Cerebellar cortex (tissue), 1 donor: ENCODE measurements at places on chromosomes 16 and 17.
A peak's percentile ranks its signal among the peaks of the same experiment; 100 is the strongest.

- no peak for DNase-seq
Measured at GRCh38 chr17:22202702-22203101, 510.4 kb downstream of the KCNJ18 start.

- no peak for DNase-seq
Measured at GRCh38 chr17:2792366-2793169, 3.7 kb upstream of the RAP1GAP2 start.

DNA sequence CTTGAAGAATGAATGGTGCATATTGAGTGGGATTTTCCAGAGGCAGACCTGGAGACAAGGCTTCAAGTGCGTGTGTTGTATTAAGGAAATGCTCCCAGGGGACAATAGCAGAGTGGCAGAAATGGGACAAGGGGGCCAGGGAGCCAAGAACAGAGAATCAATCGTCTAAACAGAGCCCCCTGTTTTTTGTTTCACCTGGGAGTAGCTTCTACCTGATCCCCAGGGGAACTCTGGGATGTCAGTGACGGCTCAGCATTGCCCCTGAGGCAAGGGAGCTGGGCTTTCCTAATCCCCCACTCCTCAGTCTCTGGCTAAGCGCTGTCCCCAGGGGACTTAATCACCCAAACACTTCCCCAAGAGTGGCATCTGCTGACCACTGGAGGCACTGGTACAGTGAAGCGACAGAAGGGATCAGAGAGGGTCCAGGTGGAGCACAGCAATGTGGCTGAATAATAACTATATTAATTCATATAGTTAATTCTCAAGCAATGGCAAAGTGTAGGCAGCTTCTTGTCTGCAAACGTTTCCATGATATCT, 35.7 kb upstream of the C16orf78 start:
- no peak for DNase-seq

DNA sequence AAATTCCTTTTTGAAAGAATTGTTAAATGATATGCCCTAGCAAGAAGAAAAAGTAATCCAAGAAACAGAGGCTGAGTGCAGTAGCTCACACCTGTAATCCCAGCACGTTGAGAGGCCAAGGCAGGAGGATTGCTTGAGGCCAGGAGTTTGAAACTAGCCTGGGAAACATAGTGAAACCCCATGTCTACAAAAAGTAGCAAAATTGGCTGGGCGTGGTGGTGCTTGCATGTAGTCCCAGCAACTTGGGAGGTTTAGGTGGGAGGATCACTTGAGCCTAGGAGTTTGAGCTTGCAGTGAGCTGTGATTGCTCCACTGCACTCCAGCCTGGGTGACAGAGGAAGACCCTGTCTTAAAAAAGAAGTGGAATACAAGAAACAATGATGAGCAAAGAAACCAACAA, 56.1 kb downstream of the NT5M start:
- no peak for DNase-seq

- no peak for DNase-seq
Measured at GRCh38 chr17:12995106-12995895, 22.5 kb downstream of the ELAC2 start.

GRCh38 chr17:74116087-74116717, 87.3 kb upstream of the RPL38 start:
- DNase-seq = no peak

DNA sequence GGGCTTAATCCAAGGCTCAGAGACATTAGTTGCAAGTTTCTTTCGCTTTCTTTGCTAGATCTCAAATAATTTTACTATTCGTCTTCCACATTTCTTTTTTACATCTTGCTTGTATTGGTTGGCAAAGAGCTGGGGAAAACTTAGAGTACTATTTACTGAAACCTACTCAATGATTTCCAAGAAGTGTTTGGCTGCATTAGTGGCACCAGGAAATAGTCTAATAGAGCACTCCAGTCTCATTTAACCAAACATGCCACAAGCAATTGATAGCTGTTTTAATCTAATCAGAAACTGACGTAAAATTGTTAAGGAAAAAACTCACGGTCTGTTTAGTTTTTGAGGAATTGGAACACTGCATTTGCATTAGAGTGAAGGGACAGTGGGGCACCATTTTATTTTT, 29.0 kb downstream of the NUP93 start:
- DNase-seq = no peak

DNA sequence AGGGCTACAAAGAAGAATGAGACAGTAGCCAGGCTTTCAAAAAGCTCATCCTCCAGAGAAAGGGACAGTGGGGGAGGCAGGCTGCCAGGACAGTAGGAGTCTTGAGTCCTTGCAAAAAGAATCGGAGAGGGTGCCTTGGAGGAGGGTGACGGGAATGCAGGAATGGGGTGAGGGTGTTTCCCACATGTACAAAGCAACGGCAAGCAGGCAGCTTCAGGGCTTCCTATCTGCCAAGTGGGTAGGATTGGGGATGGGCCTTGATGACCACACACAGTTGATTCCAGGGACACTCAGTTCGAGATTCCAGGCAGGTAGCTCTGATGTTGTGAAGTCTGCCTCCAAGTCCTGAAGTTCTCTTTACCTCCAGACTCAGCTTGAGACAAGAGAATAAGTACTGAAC, 54.4 kb downstream of the C17orf67 start:
- no peak for DNase-seq

DNA sequence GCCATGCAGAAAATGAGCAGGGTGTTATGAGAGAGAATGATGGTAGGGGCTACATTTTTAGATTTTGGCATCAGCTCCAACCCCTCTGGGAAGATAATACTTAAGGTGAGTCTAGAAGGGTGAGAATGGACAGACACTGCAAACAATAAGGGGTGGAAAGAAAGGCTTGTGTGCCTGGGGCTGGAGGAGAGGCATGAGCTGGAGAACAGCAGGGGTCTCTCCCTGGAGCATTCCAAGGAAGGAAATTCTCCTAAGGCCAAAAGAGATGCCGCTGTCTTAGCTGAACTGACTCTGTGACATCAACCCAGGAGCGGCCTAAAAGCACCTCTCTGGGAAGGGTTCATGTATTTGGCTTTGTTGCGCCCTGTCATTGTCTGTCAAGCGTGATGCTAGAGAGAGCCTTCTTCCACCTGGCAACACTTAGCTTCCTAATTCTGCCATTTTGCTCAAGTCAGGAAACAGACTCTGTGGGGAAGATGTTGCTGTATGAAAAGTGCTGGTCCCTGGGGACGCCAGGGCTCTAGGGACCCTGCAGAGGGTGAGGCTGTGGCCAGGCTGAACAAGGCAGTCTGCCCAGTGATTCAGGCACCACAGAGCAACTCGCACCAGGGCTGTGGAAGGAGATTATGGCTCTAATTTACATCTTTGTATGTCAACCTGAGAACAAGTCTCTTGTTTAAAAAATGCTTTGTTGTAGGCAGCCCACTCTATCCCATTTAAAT, 225.7 kb downstream of the CBLN1 start:
- peak; percentile 15 for DNase-seq

- peak; percentile 57 for DNase-seq
Measured at GRCh38 chr16:624526-625070, 6.2 kb upstream of the WFIKKN1 start.

- DNase-seq = no peak
Measured at GRCh38 chr16:13999895-14000425, 71.2 kb upstream of the MRTFB start.

DNA sequence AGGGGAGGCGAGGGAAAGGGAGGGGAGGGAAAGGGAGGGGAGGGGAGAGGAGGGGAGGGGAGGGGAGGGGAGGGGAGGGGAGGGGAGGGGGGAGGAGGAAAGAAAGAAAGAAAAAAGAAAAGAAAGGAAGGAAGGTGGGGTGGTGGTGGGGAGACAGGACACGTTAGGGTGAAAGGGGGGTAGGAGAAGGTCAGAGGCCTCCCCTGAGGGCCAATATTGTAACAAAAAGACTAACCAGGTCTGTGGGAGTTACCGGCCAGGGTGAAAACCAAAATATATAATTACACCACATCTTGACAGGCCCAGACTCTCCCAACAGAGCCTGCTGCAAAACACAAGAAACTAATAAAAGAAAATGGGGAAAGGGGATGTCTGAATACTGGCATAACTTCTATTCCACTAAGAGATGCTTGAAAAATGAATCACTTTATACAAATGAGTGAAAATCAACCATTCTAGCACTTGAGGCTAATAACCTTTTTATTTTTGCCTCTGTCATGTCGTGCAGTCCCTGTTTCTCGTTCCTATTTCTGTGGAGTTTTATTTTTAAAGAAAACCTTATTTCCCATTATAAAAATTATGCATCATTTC, 10.0 kb downstream of the WDR45B start:
- DNase-seq = no peak

GRCh38 chr17:784143-784542, 2.0 kb downstream of the MRM3 start:
- no peak for DNase-seq

GRCh38 chr17:53100126-53100525, 722.6 kb upstream of the KIF2B start:
- DNase-seq = no peak

- no peak for DNase-seq
Measured at GRCh38 chr16:13068912-13069583, 167.7 kb downstream of the SHISA9 start.

DNA sequence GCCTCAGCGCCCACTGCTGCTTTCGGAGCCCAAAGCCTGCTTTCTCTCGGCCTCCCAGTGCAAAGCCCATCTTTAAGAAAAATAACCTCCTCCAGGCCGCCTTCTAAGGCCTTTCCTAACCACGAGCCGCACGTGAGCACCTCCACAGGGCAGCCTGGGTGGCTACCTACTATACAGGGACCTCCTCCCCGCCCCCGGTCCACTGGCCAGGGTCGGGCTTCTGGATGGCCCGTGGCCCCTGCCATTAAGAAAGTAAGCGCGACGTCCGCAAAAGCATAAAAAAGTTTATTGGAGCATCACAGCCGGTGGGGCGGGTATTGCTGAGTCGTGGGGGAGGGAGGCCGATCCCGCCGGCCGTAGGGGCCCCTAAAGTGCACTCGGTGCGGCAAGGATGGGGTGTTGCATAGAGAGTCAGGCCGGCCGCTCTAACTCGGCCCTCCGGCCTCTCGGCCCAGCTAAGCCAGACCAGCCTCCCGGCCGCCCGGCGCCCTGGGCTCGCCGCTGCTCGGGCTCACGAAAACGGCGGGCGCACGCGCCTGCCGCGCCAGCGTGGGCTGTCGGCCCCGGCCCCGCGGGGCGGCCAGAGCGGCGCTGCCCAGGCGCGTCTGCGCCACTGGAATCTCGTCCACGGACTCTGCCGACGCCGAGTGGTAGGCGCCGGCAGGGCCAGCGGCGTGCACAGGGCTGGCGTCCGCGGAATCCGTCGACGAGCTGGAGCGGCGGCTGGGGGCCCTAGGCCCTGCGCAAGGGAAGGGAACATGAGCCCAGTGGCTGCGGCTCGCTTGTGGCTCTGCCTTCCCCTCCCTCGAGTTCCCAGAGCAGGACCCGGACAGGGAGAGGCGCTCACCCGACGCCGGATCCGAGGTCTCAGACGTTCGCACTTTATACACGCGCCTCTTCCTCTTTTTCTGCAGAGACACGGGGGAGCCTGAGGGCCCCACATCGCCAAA, 1.1 kb upstream of the TPPP3 start:
- no peak for DNase-seq

- no peak for DNase-seq
Measured at GRCh38 chr17:79337053-79337452, 262.4 kb downstream of the ENGASE start.

GRCh38 chr17:16361874-16362273, 8.6 kb upstream of the CENPV start:
- DNase-seq = no peak

DNA sequence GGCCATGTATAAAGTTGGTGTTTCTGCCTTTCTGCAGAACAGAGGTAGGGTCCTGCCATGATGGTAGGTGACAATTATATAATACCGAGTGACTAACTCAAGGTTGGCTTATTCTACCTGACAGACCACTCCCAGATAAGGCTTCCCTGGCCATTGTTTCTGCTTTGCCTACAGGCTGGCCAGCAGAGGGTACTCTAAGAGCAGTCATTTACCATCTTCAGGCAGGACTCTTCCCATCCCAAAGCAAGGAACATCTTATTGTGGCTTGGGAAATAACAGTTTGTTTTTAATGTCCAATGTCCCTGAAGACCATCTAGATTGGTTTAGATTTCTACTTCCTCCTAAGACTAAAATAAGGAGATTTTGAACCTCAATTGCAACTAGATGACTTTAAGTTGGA, 74.1 kb downstream of the SNX11 start:
- peak; percentile 19 for DNase-seq

GRCh38 chr16:15509051-15509592, 74.7 kb downstream of the BMERB1 start:
- DNase-seq = no peak

- no peak for DNase-seq
Measured at GRCh38 chr16:89117227-89117974, 23.7 kb downstream of the ACSF3 start.

GRCh38 chr16:11560701-11561453, 25.8 kb downstream of the LITAF start:
- DNase-seq = no peak

DNA sequence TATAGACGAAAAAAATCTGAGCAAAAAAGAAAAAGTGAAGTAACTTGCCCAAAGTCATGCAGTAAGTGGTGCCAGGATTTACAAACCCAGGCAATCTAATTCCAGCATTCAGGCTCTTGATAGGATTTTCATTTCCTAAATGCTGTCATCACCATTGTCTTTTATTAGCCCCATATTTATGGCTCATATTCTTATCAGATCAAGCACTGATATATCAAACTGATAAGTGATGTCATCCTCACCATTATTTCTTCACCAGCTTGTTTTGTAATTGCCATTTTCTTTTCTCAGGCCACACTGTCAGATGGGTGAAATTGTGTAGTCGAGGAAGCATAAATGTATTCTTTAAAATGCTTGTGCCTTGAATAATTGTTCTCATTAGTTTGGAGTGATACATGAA, 1.3 kb downstream of the RAD51C start:
- no peak for DNase-seq

- DNase-seq = no peak
Measured at GRCh38 chr17:22131740-22132139, 439.4 kb downstream of the KCNJ18 start.

DNA sequence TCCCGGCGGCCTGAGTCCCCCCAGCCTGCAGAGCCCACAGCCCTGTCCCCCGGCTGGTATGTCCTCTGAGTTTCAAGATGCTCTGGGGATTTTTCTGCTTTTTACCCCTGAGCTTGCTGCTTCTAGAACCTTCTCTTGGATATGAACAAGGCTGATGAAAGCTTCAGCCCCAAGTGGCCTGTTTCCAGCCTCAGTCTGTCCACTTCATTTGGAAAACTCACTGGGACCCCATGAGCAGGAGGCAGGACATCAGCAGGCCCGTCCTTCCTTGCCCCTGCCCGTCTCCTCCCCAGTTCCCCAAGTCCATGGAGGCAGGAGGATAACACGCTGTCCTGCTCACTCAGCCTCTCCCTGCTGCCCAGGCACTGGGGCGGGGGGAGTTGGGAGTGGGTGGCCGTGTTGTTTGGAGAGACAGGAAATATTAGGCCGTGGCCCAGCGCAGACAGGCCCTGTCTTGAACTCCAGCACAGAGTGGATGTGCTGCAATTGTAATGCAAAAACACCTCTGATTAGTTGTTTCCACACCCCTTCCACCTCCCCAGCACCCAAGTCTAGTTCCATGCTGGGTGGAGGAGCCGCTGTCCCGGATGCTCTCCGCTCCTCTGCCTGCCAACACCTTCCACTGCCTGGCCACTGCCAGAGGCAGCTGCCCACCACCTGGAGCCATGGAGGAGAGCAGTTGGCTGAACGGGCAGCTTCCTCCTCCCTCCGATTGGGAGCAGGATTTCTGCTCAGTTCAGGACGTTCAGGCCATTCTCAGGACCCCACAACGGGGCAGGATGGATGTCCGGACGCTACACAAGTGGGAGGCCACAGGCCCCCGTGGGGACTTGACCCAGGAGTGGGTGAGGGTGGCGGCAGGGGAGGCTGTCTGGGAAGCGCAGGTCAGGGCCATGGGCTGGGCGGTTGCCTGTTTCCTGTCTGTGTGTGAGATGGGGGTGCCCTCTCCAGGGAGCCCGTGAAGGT, 216.9 kb upstream of the GSE1 start:
- no peak for DNase-seq
